Stimulated activated CD4-positive, alpha-beta T cell treated with anti-CD3 and anti-CD28 coated beads, Interleukin-2, amount 100 ng/mL, for 24 hours (primary cell): ENCODE measurements at places on chromosomes 1 and 21.

- DNase-seq: no peak
These were observed 27.3 kb downstream of the LHX9 start for GRCh38 chr1:197944485-197944884.

- DNase-seq: no peak
These were observed 60.7 kb downstream of the FOXD2 start for GRCh38 chr1:47498551-47498950.

DNA sequence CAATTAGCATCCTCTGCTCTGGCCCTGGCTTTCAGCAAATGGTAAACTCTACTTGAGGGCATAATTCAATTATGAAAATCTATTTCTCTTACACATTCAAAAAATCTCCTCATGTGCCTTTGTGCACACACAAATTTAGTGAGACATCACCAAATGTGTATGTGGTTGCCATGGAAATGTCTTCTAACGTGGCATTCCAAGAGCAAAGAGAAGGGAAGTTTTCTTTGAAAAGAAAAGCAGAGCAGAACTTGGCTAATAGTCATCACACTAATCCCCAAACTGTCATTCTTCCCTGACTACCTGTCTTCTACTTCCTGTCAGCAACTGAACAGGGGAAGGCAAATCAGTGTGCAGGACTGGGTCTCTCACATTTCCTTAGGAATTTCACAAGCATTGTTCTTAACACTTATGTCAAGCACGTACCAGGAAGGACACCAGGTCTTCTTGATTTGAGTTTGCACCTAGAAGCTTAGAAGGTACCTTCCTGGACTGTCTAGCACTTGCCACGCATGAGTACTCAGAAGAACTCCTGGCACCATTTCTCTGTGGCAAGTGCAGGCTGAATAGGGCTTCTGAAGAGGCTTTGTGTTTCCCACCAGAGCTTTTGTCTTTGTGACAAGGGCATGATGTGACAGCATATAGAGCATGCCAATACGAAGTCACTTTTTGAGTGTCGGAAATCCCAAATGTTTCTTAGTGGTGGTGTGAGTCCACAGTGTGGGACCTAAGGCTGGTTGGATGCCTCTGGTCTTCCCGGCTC is 32.3 kb downstream of the MAN1C1 start:
- DNase-seq: no peak

DNA sequence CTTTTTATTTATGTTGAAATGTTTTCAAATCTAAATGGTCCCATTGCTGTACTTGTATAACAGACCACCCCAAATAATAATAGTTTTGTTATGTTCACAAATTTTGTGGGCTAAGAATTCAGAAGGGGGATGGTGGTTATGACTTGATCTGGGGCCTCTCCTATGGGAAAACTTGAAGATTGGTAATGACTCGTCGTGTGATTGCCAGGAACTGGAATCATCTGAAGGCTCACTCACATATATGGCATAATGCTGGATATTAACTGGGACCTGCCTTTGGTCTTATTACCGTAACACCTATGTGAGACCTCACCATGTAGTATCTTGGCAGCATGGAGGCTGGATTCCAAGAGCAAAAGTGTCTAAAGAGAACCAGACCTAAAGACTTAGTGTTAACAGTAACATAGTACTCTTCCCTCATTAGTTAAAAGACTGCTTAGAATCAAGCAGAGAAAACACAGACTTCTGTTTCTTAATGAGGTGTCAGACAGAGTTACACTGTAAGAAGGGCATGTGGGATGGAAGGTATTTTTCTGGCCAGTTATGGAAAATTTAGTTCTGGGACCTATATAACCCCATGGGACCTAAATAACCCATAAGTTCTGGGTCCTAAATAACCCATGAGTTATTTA is 11.9 kb downstream of the LYPLAL1 start:
- no peak for DNase-seq

GRCh38 chr1:110258734-110259133 is 48.6 kb downstream of the KCNC4 start:
- no peak for DNase-seq

GRCh38 chr1:86633921-86634320 is 70.5 kb upstream of the SH3GLB1 start:
- DNase-seq: no peak

DNA sequence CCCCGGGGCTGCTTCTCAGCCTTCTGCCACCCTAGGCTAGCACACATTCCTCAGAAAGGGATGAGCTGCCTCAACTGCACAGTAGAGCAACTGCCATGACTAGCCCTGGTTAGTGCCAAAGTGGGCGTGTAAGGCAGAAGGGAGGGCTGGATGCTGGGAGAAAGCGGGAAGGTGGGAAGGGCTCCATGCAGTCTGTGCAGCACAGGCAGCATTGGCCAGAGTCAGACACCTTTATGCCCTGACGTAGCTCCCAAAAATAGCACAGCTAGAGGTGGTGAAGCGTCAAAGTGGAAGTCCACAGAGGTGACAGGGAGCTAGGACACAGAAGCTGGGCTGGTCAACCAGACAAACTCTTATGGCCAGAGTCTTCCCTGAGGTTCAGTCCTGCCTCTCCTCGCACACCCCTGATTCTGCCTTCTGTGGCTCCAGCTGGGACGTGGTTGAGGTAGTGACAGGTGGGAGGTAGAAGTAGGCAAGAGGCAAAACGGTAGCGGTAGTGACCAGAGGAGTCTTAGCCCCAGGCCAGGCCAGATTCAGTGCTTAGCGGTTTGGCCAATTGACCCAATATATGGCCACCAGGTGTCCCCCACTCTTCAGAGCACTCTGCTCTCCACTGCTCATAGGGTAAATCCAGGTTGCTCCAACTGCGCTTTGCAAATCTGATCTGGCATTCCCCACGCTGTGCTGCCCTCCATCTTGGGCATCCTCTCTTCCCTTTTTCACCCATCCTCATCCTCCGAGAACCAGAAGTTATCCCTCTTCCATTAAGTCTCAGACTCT is 45.6 kb downstream of the DDX20 start:
- no peak for DNase-seq

DNA sequence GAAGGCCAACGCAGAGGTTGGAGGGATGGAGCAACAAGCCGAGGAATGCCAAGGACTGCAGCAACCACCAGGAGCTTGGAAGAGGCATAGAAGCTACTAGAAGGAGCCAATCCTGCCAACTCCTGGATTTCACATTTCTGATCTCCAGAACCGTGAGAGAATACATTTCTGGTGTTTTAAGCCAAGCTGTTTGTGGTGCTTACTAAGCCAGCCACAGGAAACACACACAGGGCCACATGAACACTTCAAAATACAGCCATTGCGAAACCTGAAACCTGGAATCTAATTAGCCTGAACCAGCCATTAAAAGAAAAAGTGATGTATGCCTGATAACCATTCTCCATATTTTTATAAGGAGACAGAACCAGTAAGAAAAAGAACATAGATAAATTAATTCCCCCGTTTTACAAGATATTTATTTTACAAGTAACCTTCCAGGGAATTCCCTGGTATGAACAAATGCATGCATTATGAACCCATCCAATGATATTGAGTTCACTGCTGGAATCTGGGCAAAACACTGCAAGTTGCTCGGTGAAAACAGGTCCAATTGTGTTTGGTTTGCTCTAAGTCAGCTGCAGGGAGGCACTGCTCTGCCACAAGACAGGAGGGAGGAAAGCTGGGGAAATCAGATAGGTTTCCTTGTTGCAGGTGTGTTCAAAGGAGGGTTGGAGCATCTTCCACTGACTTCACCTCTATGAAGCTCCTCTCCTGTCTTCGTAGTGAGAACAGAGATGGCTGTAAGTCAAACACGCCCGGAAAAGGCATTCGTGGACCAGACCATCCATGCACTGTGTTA is 70.2 kb downstream of the ETS2 start:
- no peak for DNase-seq

DNA sequence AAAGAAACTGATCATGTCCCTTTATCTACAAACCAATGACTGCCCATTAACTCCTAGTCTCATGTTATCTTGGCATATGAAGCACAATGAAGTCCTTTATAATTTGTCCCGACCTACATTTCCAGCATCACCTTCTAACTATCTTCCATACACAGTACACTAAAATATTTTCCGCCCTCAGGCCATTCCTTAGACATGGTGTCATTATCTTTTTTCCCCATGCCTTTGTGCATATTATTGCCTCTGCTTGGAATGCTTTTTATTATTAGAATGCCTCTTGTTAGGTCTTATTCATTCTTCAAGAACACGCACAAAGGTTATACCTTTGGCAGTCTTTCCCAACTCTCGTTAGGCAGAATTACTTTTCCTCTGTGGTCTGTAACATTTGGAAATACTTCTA is 39.6 kb downstream of the ATG4C start:
- DNase-seq: no peak

DNA sequence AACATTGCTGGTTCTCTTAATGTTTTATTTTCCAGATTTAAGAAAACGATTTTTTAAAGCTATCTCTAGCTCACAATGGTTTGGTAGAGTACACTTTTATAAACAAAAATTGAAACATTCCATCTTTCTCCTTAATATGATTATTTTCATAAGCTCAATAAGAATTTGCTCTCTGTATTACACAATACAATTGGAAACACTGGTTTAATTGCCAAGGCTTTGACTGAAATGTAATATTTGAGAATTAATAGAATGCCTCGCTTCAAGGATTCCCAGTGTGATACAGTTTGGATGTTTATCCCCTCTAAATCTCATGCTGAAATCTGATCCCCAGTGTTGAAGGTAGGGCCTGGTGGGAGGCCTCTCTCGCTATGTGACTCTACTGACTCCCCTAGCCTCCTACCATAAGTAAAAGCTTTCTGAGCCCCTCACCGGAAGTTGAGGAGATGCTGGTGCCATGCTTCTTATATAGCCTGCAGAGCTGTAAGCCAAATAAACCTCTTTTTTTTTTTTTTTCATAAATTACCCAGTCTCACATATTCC is 67.4 kb downstream of the DDAH1 start:
- no peak for DNase-seq

GRCh38 chr1:203404546-203404945 is 53.6 kb upstream of the FMOD start:
- no peak for DNase-seq

DNA sequence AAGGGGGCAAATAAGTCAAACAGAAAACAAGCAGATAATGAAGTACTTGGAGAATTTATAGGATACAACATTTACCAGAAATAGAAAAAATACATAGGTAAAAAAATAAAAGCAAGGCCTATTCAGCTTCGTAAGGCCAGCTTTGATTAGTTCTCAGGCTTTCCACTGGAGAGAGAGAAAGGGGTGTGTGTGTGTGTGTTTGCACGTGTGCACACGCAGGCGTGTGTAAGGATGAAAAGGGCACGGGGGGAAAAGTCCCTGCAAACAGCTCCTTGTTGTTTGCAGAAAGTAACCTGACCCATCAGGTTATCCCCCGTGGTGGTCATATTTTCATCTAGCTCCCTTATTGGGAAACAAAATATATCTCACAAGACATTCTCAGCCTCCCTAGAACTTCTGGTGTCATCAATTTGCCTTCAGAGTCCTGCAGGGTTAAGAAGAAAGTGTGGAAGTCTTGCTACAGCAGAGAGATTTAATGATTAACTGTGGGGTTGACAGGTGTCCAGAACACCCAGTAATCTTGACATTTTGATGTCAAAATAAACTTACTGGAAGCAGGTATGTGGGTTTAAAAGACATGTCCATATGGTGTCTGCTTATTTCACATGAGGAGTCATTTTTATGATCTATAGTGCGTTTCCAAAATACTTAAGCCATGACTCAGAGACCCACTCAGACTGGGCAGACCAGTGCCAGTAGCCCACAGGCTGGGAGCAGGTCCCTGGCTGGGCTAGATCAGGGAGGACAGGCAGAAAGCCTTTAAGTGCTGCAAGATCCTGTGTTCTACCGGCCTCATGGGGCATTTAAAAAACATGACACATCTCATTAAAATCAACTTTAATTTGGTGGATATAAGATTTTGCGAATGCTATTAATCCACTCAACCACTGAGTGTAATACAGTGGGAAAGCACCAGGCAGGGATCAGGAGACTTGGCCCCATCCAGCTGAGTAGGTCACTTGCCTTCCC is 487.6 kb upstream of the CAMK1G start:
- no peak for DNase-seq

- peak; percentile 38 for DNase-seq
These were observed at the start of gene SYNC for GRCh38 chr1:32702599-32703478. Gene SYNC (minus strand): TSS chr1:32702770. CDS start chr1:32702660, 110 bp downstream.

DNA sequence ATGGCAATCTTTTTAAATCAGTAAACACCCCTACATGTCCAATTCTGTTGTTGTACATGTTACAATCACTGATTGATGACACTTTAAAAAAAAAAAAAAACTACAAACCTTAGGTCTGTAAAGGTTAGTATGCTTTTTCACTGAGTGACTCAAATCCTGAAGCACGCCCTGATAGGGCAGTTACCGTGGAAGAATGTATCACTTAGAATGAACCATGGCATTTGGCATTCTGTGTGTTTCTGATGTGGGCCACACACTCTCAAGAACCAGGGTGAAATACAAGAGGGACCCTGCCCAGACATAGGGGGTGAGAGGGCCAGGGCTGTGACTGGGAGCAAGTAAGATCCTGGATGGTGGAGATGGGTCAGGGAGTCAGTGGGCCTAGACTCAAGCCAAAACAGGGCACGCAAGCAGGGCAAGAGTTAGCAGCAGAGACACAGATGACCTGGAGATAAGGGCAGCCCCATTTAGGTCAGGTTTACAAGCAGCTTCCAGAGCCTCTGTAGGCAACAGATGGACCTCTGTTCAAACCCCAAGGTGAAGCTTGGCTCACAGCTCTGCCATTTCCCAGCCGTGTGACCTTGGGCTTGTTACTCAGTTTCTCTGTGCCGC is 47.6 kb upstream of the DMRTB1 start:
- DNase-seq: no peak

DNA sequence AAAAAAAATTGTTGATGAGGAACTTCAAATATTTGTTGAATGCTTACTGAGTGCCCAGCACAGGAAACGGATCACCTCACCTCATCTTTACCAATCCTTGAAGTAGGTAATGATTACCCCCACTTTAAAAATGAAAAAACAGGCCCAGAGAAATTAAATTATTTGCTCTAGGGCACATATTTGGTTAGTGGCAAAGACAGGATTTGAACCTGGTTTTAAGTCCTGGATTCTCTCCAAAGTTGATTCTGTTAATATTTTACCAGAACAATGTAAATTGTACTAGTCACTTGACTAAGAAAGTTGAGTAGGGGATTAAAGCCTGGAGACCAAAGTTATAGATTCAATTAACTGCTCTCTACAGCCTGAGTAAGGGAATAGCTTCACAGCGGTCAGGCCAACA is 97.9 kb downstream of the GIPC2 start:
- no peak for DNase-seq

- no peak for DNase-seq
These were observed 75.4 kb downstream of the NOS1AP start for GRCh38 chr1:162144853-162145252.

GRCh38 chr1:58798910-58799442 is 15.1 kb upstream of the JUN start:
- no peak for DNase-seq

- DNase-seq: no peak
These were observed 42.9 kb upstream of the PLA2G2C start for GRCh38 chr1:20229171-20229570.

GRCh38 chr1:214857716-214858115 is 224.8 kb upstream of the KCNK2 start:
- no peak for DNase-seq

GRCh38 chr1:99082366-99082765 is 77.7 kb upstream of the PLPPR5 start:
- no peak for DNase-seq

GRCh38 chr1:184036517-184036949 is 995 bp downstream of the COLGALT2 start:
- DNase-seq: no peak
